Activated CD4-positive, CD25-positive, alpha-beta regulatory T cell (primary cell): ENCODE measurements at places on chromosomes 16 and 17.

- peak; percentile 24 for DNase-seq
Measured at GRCh38 chr17:35969558-35970380, 11.5 kb downstream of the CCL16 start.

DNA sequence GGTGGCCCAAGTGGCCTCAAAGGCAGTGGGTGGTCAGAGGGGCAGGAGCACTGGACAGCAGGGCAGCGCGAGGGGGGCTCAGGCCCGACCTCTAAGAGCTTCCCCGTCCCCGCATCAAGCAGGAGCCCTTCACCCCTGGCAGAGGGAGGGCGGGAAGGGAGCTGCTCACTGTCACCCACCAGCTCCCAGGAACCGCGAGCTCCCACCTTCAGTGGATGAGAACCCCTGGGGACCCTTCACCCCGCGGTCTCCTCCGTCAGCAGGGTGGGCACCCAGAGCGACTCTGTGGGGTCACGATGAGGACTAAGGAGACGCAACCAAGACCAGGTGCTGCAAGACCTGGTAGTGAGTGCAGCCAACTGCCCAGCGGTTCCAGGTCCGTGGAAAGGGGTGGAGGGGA lies 13.6 kb downstream of the CEP131 start:
- DNase-seq, result no peak

- no peak for DNase-seq
Measured at GRCh38 chr17:30823421-30823820, 1.1 kb downstream of the CRLF3 start.

GRCh38 chr17:49748223-49748622 lies 15.7 kb downstream of the FAM117A start:
- no peak for DNase-seq

- no peak for DNase-seq
Measured at GRCh38 chr17:34623856-34624766, 44.7 kb downstream of the TMEM132E start.

DNA sequence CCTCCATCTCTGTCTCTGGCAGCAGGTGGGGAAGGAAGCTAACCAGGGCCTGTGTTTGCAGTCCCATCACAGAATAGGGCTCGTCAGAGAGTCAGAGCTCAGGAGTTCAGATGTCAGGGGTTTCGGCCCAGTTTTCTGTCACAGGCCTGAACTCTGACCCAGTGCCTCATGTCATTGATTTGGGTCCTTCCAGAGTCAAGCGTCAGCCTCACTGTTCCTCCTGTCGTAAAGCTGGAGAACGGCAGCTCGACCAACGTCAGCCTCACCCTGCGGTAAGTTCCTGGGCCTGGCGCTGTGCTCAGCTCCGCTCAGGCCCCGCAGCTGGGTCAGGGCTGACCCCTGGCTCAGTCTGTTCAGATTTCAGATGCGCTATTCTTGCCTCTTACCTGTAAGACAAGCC lies 10.7 kb downstream of the CTNS start:
- DNase-seq, result no peak

GRCh38 chr17:42077755-42078154 lies 20.5 kb downstream of the ZNF385C start:
- no peak for DNase-seq

- DNase-seq, result no peak
Measured at GRCh38 chr17:13888056-13888609, 181.2 kb upstream of the COX10 start.

DNA sequence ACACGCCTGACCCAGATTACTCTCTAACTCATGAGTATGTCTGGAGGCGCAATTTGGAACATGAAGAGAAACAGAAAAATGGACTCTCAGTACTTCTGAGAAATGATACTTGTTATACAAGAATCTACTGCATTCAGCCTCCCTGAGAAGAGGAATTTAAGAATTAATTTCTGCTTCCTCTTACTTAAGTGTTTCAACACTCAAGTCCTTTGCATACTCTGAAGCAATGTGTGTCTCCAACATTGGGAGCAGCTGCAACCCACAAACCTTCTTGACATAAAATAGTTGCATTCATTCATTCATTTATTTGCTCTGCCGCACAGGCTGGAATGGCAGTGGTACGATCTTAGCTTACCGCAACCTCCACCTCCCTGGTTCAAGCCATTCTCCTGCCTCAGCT lies 199.8 kb downstream of the NPIPA7 start:
- no peak for DNase-seq
